ENCODE measurements at places on chromosomes 13 and 19.

DNA sequence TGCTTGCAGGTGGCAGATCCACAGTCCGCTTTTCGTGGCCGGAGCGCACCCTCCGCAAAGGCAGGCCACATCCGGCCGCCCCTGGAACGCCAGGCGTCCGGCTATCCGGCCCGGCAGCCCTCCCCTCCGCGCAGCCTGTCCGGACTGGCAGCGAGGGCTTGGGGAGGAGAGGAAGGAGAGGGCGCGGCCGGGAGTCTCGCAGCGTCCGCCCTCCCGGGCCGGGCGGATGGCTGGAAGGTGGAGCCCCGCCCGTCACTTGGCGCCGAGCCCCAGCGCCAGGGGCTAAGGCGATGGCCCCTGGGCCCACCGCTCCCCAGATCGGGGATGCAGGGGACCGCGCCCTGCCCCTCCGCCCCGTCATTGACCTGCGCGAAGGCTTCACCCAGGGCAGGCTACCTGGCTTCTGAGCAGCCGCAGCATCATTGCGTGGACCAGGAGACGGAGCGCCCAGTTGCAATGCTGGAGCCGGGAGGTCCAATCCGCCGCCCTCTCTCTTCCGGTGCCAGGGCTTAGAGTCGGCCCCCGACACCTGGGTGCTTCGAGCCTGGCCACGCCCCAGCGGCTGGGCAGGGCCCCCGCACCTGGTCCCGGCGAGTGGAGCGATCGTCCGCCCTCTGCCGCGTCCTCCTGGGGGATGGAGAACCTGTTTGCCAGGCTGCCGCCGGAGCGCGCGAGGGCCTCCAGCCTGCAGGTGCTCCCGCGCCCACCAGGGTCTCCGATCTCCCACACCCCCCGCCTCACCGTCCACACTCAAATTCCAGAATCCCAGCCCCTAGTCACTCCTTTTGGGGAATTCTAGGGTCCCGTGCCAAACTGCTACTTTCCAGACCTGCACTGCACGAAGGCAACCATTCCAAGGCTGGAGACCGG, at the start of gene FUT1:
FUT1 (minus strand) TSS at position 146 of the 870 bp plus-strand sequence. CDS start 1,360 bp downstream, outside the sequence.
- DNase-seq = peak; percentile 42

DNA sequence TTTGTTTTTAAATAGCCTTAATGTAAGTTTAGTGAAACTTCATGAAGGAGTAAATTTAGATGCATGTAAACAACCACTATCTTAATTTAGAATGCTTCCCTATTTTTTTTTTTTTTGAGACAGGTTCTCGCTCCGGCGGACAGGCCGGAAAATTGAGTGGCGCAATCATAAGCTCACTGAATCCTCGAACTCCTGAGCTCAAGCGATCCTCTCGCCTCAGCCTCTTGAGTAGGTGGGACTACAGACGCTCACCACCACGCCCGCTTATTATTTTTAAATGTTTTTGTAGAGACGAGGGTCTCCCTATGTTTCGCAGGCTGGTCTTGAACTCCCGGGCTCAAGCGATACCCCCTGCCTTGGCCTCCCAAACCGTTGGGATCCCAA, 1.6 kb downstream of the TEX30 start:
- DNase-seq = no peak

DNA sequence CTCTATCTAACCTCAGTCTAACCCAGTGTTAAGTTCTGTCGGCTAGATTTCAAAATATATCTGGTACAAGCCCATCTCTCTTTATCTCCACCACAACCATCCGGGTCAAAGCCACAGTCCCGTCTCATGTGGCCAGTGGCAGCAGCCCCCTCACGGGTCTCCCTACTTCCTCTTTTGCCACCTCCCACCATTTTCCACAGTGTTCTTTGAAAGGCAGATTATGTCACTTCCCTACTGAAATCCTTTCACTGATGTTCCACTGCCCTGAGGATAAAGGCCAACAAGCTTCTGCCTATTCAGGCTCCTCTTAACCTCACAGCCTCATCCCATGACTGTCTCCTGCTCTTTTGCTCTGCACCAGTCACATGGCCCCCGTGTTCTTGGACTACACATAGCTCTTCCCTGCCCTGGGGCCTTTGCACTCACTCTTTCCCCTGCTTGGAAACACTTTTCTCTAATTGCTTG, 117.2 kb downstream of the UBL3 start:
- DNase-seq = no peak

GRCh38 chr13:40484101-40484800, 182.2 kb downstream of the FOXO1 start:
- no peak for DNase-seq

GRCh38 chr13:98847780-98848179, 95.3 kb upstream of the SLC15A1 start:
- no peak for DNase-seq

- no peak for DNase-seq
Observed at GRCh38 chr13:103487841-103488240, 421.6 kb upstream of the SLC10A2 start.

DNA sequence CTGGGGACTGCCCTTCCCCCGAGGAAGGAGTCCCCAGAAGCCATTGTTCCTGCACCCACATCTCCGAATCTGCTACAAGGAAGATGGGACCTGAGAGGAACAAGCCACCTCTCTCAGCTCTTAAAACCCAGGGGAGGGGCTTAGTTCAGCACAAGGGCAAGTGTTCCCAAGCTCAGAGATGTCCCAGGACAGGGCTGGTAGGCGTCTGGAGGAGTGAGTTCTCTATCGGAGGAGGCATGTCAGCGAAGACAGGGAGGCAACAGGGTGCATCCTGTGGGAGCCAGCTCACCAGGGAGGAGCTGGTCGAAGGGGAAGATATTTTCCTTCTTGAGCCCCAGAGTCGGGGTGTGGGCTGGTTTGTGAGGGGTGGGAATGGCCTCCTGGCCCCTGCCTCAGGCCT, 54.8 kb downstream of the CELF5 start:
- DNase-seq = no peak

- no peak for DNase-seq
Observed at GRCh38 chr19:2394442-2395292, 32.7 kb downstream of the TIMM13 start.

- DNase-seq = no peak
Observed at GRCh38 chr13:58032676-58033460, 401.3 kb downstream of the PCDH17 start.

- peak; percentile 69 for DNase-seq
Observed at GRCh38 chr19:10565028-10565566, 713 bp downstream of the KRI1 start.

GRCh38 chr13:32880636-32881035, 135.6 kb upstream of the KL start:
- DNase-seq = no peak

GRCh38 chr13:60078226-60078625, 85.5 kb downstream of the DIAPH3 start:
- no peak for DNase-seq

DNA sequence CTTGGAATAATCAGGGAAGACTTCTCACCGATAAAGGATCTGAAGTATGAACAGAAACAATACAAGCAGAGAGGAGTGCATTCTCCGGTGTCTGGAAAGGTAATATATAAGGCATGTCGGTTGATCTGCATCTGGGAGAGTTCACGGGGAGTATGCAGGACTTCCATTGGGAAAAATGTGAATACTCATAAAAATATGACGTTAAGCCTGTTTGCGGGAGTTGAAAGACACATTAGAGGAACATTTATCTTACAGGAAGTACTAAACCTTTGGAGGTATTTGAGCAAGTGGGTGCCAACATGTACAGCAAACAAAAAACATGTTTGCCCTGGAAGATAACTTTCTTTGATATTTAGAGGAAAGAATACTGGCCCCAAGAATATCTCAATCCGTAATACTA, 286.8 kb downstream of the SLITRK6 start:
- no peak for DNase-seq

GRCh38 chr19:33436360-33437345, 63.1 kb downstream of the CEBPG start:
- no peak for DNase-seq

- DNase-seq = no peak
Observed at GRCh38 chr13:47000165-47000564, 103.3 kb upstream of the HTR2A start.

- DNase-seq = no peak
Observed at GRCh38 chr13:72527333-72527732, 200.1 kb downstream of the MZT1 start.

DNA sequence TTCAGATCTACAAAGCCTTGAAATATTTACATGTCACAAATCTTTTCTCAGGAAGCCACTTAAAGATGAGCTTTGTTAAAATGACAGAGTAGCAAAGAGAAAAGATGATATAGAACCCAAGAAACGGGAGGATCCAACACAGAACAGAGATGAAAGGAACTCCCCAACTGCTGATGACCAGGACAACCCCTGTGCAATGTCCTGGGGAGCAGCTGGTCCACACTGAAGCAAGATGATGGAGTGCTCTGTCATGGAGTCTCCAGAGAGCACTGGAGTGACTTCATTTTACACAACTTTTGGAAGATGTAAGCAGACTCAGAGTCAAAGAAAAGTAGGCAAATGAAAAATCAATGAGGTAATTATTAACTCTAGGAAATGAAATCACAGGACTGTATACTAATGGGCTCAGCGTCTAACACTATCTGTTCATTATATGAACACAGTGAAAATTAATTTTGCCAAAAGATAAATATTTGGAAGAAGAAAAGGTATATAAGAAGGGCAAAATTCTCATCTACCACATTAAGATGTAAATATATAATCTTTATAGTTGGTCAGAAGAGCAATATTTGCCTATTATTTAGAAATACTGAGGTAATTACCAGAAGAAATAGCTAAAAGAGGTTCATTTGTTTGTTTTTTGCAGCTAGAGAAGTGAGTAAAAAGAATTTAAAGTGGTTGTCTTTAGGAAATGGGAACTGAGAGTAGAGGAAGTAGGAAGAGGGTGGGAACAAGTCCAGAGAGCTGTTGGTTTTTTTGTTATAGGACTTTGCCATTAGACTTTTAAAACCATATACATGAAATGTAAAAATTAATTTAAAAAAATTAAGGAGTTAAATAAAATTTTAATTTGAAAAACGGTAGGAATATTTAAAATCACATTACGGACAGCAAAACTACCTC, 30.5 kb downstream of the MTRF1 start:
- no peak for DNase-seq

DNA sequence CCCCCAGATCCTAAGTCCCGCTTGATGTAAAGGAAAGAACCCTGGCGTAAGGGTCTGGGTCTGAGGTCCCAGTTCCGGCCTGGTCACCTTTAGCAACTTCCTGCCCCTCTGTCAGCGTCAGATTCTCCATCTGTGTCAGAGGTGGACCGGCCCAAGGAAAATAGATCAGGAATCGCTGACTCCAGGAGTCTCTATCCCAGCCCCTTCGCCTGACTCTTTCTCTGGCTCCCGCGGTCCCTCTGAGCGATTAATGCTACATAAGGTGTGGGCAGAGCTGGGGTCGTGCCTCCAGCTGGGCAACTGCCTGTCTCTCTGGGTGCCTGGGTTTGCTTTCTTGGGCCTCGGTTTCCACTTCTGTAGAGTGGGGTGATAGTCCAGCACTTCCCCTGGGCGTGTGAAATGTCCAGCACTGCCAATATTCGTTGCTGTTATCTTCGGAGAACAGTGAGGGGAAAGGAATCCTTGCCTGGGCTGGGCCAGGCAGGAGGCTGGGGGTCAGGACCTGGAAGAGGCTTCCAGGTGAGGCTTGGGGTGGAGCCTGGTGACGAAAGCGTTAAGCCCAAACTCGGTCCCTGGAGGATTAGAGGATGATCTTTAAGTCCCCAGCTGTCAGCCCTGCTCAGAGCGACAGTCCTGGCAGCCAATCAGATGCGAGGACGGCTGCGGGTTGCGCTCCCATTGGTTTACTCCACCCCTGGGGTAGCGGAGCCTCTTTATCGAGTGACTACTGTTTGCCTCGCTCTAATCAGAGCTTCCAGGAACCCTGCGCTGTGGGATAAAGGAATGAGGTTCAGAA, 767 bp downstream of the ABCA7 start:
- peak; percentile 94 for DNase-seq

- no peak for DNase-seq
Observed at GRCh38 chr13:94324767-94325540, 154.5 kb downstream of the DCT start.

DNA sequence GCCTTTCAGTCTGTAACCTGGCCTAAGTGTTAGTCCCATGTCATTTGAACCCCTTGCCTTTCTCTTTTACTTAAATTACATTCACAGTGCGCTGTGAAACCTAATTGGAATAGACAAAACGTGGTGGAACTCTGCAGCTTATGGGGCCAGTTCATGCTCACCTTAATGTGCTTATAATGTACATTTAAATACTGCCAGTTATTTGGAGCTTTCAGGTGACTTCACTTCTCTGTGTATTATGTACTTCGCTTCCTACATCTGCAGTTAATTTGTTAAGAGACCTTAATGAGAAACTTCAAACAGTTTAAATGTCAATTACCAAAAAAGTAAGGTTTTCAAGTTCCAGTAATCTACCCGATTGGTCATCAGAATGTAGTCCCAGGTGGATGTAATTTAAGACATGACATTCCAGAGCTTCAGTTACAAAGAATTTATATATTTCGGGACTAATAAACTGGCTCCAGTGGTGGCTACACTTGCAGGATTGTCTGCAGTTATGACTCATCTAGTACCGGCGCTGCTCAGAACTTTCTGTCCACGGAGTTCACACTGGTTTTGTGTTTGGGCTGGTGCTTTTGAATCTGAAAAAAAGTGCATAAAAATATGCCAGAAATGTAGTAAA, 125.3 kb downstream of the TM9SF2 start:
- no peak for DNase-seq

- no peak for DNase-seq
Observed at GRCh38 chr19:10132905-10133304, 13.2 kb upstream of the EIF3G start.

- DNase-seq = no peak
Observed at GRCh38 chr13:110637747-110638146, 22.4 kb downstream of the NAXD start.

DNA sequence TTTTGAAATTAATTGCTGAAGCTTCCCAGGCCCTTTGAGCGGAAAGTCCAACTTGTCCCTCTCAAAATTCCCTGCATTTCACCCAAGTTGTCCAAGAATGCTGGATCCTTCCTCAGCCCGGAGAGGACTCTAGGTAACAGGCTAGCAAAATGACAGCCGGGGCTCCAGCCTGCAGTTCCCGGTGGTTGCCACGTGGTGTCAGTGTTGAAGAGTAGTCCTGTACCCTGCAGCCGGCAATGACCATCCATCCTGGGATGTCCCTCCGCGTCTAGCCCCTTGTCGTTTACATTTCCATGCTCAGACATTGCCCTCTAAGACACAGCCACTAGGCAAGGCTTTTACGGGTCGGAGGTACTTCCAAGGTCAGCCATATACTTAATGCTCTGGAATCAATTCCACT, 31.4 kb upstream of the MTIF3 start:
- peak; percentile 15 for DNase-seq

DNA sequence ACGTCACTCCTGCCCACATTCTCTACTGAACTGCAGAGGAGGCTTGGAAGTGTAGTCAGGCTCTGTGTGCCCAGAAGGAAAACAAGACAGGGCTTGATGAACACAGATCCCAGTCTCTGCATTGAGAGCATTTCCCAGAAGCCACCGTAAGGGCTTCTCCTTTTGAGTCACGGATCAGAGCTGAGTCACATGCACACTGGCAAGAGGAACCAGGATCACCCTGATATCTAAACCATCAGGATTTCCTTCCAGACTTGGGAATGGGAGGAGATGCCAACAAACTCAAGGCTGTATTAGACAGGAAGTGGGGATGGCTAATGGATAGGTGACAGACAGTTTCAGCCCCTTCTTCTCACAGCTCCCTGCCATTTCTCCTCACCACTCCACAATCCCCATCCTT, 17.7 kb upstream of the FBXO17 start:
- DNase-seq = no peak

- no peak for DNase-seq
Observed at GRCh38 chr19:33823341-33823740, 26.7 kb downstream of the KCTD15 start.

- no peak for DNase-seq
Observed at GRCh38 chr19:20325151-20325550, 158.1 kb downstream of the ZNF486 start.
